ENCODE measurements at places on chromosomes 13 and 19.
A peak's percentile ranks its signal among the peaks of the same experiment; 100 is the strongest.

DNA sequence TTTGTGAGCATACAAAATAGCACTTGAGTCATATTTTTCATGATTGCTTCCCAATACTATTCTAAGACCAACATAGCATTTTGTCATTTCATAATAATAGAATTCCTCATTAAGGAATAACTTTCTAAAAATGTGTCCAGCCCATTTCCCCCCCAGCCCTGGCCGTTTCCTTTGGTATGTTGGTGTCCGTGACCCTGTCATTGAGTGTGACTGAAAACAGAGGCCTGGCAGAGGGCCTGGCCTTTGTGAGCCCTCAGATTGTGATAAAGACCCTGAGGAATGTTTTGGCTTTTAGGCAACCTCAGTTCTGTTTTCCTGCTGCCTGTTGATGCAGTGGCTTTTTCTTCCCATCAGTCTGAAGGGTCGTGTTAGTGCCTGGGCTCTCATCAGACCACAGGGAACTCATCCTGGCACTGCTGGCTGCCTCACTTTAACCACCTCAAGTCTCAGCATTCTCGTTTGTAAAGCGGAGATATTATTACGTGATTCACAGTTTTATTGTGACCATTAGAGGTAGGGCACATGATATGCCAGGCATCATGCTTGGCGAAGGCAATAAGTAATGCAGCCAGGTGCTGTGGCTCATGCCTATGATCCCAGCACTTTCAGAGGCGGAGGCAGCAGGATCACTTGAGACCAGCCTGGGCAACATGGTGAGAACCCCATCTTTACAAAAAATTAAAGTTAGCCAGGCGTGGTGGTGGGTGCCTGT lies 13.8 kb downstream of the SPINT2 start:
- DNase-seq, result no peak

DNA sequence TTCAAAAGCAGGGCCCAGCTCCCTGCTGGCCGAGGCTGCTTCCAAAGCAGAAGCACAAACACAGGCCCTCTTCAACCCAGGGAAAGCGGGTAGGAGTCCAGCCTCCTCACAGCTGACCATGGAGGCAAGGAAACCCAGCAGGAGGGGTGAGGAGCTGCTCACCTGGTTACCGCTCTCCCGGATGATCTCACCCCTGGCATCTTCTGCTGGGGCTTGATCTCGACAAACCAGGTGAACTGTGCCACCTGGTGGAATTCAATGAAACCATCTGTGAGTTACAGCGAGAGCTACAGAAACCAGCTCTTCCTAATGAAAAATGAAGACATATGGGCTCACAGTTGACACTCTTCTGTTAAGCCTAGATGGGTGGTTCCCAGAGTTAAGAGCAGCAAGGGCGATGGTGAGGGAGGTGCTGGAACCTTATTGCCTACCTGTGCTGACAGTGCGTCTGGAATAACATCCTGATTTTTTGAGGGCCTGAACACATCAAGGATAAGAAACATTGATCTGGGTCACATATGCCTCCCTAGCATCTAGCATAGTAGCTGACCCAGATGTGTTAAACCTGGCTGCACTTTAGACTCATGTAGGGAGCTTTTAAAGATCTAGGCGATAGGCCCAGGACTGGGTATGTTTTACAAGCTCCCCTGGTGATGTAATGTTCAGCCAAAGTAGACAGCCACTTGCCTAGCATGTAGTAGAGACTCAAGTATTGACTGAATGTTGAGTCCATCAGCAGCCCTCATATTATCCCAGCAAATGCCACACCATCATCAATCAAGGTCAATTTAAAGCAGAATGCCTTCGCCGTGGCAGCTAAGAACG lies 6.1 kb downstream of the DHRS12 start:
- DNase-seq, result peak; percentile 14

DNA sequence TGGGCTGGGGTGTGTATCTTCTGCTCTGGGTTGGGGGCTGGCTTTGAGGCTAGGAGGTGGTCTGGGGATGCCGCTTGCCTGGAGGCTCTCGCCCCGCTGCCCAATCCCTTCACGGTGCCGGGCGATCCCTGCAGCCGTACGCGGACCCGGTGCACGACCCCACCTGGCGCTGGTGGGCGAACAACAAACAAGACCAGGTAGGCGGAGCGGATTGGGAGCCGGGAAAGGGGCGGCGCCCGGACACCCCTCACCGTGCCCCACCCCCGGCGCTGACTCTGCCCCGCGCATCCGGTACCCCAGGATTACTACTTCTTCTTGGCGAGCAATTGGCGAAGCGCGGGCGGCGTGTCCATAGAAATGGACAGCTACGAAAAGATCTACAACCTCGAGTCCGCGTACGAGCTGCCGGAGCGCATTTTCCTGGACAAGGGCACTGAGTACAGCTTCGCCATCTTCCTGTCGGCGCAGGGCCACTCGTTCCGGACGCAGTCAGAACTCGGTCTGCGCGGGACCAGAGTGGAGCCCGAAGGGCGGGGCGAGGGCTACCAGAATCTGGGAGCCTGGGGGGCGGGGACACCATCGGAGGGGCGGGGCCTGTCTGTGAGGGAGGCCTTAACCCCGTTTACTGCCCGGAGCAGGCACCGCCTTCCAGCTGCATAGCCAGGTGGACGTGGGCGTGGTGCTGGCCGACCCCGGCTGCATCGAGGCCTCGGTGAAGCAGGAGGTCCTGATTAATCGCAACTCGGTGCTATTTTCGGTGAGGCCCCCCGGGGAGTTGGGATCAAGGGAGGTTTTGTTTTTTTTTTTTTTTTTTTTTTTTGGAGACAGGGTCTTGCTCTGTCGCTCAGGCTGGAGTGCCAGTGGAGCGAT lies 12.1 kb upstream of the PSMD8 start:
- DNase-seq, result peak; percentile 35

GRCh38 chr13:98385606-98386005 lies 191.3 kb downstream of the STK24 start:
- DNase-seq, result no peak

DNA sequence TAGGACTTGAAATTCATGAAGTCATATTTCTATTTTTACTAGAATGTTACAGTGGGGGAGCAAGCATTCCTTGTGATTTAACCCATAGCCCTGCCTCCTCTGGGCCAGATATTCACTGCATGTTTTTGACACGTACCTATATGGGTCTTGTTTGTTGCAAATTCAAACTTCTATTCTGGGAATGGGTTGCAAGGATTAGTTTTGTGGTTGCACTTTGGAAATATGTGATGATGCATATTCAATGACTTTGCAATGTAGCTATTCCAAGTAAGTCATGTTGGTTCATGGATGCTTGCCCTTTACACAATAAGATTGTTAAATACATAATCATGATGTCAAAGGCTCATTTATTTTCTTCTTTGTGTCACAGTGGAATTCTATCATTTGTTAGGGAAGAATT lies 440.8 kb downstream of the TDRD3 start:
- DNase-seq, result no peak

DNA sequence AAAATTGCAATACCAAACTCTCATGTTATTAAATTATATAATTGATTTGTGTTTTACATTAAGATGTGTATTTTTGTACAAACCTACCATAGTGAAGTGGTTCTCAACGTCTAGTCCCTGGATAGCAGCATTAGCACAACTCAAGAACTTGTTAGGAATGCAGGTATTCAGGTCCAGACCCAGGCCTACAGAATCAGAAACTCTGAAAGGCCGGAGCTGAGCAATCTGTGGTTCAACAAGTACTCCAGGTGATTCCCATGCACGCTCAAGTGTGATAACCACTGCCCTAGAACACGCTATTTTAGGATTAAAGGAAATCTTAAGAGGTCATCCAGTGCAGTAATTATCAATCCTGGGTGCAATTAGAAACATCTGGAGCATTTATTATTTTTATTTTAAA lies 456.3 kb downstream of the IRS2 start:
- DNase-seq, result no peak

GRCh38 chr13:31627097-31627845 lies 112.1 kb upstream of the RXFP2 start:
- no peak for DNase-seq

DNA sequence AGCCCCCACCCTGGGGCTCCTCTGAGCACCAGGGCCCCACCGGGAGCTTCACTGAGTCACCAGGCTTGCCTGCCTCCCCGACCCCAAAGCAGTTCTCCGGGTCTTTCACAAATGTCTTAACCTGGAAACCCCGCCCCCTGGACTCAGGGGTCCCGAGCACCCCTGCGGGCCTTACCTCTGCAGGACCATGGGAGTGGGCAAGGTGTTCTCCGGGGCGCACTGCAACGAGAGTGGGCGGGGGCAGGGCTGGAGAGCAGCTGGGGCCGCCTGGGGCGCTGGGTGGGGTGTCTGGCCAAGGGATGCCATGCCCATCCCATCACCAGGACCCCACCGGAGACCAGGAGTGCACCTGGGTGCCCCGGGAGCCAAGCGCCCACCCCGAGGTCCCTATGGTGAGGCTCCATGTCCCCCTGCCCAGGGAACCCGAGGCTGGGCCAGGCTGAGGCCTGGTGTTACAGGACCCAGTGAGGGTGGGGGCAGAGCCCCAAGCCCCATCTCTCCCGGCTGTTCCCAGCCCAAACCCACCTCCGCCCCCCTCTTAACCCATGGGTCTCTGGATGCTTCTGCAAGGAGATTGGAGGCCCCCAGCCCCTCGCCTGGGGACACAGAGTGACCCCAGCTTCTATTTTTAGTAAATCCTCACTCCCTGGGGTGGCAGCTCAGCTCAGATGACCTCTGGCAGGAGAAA lies 10.9 kb downstream of the MKNK2 start:
- DNase-seq, result no peak

GRCh38 chr19:2582984-2583956 lies 107.3 kb downstream of the GADD45B start:
- no peak for DNase-seq

DNA sequence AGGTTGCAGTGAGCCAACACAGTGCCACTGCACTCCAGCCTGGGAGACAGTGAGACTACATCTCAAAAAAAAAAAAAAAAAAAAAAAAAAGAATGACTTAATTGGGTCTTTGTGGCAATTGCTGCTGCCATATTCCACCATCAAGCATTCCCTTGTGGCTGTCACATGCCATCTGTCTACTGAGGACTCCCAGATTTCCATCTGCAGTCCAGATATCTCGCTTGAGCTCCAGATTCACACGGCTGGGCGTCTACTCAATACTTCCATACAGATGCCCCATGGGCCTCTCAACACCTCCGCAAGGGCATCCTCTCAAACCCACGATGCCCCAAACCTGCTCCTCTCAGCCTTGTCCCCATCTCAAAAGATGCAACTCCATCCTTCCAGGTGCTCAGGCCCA lies 12.9 kb downstream of the TMEM143 start:
- DNase-seq, result no peak

GRCh38 chr19:11268783-11269267 lies 6.5 kb upstream of the DOCK6 start:
- DNase-seq, result no peak

GRCh38 chr13:93001866-93002461 lies 224.6 kb upstream of the GPC6 start:
- no peak for DNase-seq

GRCh38 chr13:102817907-102818306 lies 19.0 kb downstream of the BIVM start:
- no peak for DNase-seq

DNA sequence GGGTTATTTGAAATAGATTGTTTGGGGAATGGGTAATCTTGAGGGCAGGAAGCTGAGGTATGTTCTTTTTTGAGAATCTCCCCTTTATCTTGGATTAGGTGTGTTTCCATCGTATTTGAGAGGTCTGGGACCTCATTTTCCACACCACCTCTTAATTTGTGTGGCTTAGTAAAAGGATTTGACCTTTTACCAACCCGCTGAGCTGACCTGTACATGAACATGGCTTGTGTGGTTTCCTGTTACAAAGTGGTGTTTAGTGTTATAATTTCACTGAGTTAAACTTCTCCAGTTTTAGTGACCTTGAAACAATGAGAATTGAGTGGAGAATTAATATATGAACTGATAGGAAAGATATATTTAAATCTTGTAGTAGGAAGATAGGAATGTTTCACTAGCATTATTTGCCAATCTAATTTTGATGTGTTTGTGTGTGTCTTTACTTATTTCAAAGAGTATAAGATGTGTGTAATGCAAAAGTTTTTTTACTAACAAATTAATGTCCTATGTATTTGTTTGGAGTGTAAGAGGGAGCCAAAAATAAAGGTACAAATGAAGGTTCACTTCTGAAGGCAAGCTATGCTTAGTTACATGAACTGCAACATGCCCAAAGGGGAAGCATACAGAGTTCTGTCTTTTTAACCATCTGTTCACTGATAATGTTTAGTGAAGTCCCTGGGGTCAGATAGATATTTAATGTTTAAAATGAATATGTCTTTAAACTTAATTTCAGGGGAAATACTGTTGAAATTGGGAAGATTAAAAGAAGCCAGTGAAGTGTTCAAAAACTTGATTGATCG lies 17.1 kb downstream of the NAA16 start:
- DNase-seq, result no peak

GRCh38 chr19:3823350-3823713 lies 37.2 kb upstream of the MATK start:
- no peak for DNase-seq

- no peak for DNase-seq
Observed at GRCh38 chr13:112741835-112742570, 52.2 kb downstream of the ATP11A start.

DNA sequence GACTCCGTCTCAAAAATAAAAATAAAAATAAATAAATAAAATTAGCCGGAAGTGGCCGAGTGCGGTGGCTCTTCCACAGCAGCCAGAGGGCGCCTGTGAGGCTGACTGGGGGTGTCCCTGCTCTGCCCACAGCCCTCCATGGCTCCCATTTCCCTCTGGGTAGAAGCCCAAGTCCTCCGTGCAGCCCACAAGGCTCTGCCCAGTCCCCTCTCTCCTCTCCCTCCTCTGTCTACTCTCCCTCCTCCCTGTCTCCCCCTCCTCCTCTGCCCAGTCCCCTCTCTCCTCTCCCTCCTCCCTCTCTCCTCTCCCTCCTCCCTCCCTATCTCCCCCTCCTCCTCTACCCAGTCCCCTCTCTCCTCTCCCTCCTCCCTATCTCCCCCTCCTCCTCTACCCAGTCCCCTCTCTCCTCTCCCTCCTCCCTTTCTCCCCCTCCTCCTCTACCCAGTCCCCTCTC lies 20.4 kb downstream of the MISP start:
- DNase-seq, result no peak

DNA sequence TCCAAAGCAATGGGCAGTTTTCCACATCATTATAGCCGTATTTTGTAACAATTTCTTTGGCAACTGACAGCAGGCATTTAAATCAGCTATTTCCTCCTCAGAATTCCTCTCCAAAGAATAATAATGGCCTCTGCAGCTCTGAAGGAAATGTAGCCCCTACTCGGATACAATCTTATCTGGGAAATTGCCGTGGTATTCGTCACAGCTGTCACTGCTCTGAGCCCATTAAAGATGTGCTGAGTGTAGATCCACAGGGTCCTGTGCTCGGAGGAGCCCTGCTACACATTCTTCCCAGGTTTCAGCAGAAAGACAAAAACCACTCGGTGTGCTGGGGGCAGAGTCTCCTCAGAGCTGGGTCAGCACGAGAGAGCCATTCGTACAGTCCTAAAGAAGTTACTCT lies 33.1 kb downstream of the MZT1 start:
- DNase-seq, result no peak
